ENCODE measurements at places on chromosomes 3 and 15. TPM values are rescaled to one million over a fixed set of nuclear protein-coding genes. Genes with fewer than 3 reads are reported as not detected.

CP gene
- not detected for polyA plus RNA-seq

COPG1 gene
- polyA plus RNA-seq = 48.6 TPM

GPR156 gene
- not detected for polyA plus RNA-seq

LYZL4 gene
- polyA plus RNA-seq = not detected

Measured in naive B cell (primary cell).